Esophagus squamous epithelium (tissue), 5 donors: ENCODE measurements at places on chromosomes 7 and 10.

GRCh38 chr10:131587976-131588680 lies 276.6 kb upstream of the TCERG1L start:
- no peak for DNase-seq

- no peak for DNase-seq
Measured at GRCh38 chr10:58894929-58895328, 281.5 kb upstream of the PHYHIPL start.

DNA sequence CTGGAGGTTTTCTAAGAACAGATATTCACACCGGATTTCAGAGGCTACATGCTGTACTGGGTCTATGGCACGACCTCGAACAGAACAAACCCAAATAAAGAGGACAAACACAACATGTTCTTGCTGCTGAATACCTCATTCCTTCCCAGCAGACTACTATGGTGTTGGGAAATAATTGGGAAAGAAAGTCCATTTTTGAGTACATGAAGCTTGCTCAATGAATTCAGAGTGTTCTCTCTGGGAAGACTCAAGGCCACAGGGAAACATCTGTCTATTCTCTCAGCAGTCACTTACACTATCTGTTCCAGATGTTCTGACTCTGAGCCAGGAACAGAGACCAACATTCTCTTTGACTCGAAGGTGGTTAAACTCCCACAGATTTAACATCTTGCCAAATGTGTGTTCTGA lies 30.9 kb downstream of the LAMB1 start:
- no peak for DNase-seq

DNA sequence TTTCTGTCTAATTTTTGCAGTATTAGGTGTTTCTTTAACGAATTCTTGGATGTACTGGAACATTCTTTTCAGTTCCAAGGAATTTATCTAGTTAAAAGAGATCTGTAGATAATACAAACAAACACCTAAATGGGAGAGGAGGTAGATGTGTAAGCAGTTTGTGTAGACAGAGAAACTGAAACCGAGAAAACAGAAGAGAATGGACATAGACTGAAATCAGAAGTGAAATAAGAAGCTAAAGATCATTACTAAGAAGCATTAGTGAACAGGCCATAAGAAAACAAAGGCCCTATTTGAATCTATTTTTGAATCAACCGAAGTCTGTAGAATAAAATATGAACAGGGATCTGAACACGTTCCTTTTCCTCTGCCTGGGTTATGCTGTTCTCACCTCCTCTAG lies 26.5 kb upstream of the TMEM229A start:
- no peak for DNase-seq

GRCh38 chr10:131211965-131212619 lies 99.4 kb downstream of the TCERG1L start:
- no peak for DNase-seq

- DNase-seq = no peak
Measured at GRCh38 chr7:148687555-148687954, 11.1 kb upstream of the CUL1 start.

- no peak for DNase-seq
Measured at GRCh38 chr7:27751888-27752660, 12.1 kb downstream of the TAX1BP1 start.

- DNase-seq = no peak
Measured at GRCh38 chr10:4939224-4940072, 23.8 kb upstream of the AKR1C1 start.

- no peak for DNase-seq
Measured at GRCh38 chr10:43166880-43167497, 28.7 kb downstream of the CSGALNACT2 start.

DNA sequence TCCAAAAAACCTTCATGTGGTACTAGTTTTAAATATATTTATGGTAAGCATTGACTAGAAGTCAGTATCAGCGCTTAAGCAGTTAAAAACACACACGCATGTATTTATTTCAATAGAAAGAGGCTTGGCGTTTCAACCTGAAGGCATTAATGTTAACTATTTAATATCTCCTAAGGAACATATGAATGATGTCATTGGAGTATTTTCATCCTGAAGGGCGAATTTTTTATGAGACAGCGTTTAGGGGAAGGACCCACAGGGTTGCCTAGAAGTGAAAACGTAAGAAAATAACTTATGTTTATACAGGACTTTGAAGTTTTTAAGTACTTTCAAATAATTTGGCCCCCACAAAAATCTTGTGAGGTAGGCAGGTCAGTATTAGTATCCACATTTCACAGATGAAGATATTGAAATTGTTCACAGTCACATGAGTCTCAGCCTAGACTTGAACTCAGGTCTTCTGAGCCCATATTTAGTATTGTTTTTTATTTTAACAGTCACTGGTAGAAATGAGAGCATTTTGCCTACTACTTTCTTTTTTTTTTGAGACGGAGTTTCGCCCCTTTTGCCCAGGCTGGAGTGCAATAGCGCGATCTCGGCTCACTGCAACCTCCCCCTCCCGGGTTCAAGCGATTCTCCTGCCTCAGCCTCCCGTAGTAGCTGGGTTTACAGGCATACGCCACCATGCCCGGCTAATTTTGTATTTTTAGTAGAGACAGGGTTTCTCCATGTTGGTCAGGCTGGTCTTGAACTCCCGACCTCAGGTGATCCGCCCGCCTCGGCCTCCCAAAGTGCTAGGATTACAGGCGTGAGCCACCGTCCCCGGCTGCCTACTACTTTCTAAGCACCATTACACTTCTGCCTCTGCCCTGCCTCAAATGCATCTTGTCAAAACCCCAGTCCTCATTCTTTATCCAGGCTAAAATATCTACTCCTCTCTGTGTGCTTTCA lies 1.8 kb downstream of the SLK start:
- DNase-seq = no peak

- DNase-seq = no peak
Measured at GRCh38 chr10:67665491-67665890, 30.5 kb downstream of the CTNNA3 start.

GRCh38 chr7:53609185-53609584 lies 573.8 kb downstream of the POM121L12 start:
- no peak for DNase-seq
